ENCODE measurements at places on chromosomes 11 and 22.
A peak's percentile ranks its signal among the peaks of the same experiment; 100 is the strongest.

- DNase-seq = no peak
These were observed 36.6 kb upstream of the NCR3LG1 start for GRCh38 chr11:17314904-17315426.

DNA sequence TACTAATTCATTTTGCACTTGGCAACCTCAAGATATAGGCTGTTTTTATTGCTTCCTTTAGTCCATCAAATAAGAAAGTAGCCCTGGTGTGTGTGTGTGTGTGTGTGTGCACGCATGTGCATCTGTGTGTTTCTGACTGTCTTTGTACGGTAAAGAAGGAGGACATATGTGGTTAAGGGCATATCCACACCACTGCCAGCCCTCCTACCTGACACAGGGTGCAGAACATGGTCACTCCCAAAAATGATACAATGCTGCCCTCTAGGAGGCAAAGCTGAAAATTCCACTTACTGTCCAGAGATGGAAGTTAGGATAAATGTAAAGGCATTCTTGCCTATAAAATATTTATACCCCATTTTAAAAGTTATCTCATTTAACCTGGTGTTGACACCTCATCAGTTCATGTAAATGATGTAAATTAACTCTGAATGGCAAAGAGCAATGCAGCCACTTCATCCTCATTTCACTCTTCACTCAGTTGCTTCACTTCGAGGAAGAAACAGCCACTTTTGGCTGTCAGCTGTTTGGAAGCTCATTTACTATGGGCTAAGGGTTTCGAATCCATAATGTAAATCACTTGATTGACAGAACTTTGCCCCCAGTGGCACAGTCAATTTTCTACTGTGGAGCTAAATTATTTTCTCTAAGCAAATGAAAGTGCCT, 83.1 kb upstream of the MTNR1B start:
- no peak for DNase-seq

DNA sequence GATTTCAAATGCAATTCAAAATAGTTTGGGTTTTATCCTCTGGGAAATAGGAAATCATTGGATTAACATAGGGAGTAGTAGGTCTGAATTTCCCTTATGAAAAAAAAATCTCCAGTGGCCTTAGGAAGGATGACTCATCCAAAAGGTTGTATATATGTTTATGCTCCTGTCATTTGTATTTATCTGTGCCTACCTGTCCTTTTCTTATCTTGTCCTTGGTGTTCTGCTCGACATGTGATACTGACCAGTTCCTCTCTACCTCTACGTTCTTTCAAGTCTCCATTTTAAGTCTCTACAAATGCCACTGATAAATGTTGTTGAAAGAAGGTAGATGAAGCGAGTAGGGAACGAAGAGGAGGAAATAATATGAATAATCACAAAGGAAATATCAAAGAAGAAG, 3.0 kb upstream of the SOX6 start:
- DNase-seq = no peak

DNA sequence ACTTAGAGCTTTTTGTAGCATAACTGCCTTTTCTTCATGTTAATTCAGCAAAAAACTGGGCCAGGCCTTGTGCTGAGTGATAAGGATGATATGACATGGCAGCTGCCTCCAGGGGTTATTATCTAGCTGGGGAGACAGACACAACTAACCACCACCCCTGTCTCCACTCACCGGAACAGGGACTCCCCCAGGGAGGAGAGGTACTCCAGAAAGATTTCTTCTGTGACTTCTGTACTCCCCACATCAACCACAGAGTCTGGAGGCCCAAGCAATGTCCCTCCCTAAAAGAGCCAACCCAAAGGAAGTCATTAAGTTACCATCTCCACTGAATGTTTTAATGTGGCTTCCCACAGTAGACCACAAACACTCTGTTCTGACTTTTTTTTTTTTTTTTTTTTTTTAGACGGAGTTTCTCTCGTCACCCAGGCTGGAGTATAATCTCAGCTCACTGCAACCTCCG, 14.3 kb upstream of the PMM1 start:
- DNase-seq = peak; percentile 52

DNA sequence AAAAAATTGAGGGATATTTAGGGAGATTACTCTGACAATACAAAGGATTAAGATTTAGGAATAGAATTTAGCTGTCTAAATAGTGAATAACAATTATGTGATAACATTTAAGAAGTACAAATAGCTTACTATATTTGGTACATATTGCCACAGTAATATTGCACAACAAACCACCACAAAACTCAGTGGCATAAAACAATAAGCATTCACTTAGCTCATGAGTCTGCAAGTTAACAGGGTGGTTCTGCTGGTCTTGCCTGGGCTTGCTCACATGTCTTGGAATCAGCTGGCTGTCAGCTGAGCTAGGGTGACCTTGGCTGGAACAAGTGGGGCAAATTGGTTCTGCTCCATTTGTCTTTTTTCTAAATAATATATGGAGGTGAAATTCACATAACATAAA, 115.1 kb downstream of the DCDC1 start:
- no peak for DNase-seq

GRCh38 chr11:108854346-108854745, 189.5 kb downstream of the DDX10 start:
- DNase-seq = no peak

- no peak for DNase-seq
These were observed 68.1 kb downstream of the GRIK4 start for GRCh38 chr11:120579611-120580031.

GRCh38 chr11:85628771-85629341, 463 bp downstream of the TMEM126B start:
- peak; percentile 1 for DNase-seq

DNA sequence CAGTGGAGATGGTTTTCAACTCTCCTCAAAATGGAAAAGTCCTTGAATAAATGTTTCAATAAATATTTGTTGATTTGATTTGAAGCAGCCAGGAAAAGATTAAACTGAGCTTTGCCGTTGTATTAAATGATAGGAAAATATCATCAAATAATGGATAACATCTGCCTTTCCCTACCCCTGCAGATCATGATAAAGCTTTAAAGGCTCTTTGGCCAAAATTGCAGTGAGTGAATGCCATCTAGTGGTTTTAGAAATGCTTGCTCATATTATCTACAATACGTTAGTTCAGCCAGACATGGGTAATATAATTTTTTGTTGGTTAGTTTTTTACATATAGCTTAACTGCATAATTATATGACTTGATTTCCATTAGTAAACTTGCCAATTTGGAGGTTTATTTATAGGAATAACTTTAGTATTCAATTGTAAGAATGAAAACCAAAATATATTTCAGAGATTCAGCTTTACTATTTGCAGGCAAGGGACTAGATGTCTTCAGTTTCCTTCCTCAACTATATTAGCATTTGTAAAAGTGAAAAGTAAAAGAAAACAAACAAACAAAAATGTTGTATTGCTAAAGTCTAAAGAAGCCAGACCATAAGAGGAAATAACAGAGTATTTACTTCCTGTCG, 159.2 kb downstream of the MSANTD4 start:
- no peak for DNase-seq

DNA sequence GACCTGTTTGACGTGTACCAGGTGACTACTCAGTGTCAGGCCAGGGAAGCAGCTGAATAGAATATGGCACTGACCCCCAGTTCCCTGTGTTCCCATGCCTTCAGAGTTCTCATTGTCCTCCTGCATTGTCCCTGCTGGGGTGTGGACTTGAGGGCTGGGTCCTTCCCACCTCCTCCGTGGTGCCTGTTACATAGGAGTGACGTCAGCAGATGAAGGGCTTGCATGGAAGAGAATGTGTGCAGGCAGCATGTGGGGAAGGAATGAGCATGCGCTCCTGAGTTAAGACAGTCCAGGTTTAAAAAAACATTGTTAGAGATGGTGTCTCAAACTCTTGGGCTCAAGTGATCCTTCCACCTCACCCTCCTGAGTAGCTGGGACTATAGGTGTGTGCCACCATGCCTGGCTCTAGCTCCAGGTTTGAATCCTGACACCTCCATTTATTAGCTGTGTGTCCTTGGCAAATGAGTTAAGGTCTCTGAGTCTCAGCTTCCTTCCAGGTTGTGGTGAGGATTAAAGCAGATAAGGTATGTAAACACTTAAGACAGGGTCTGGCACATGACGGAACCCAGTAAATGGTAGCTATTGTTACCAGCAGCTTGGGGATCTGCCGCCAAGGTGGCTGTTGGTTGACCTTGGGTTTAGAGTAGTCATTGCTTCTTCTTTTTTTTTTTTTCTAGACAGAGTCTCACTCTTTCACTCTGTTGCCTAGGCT, 7.5 kb upstream of the SOX10 start:
- no peak for DNase-seq

DNA sequence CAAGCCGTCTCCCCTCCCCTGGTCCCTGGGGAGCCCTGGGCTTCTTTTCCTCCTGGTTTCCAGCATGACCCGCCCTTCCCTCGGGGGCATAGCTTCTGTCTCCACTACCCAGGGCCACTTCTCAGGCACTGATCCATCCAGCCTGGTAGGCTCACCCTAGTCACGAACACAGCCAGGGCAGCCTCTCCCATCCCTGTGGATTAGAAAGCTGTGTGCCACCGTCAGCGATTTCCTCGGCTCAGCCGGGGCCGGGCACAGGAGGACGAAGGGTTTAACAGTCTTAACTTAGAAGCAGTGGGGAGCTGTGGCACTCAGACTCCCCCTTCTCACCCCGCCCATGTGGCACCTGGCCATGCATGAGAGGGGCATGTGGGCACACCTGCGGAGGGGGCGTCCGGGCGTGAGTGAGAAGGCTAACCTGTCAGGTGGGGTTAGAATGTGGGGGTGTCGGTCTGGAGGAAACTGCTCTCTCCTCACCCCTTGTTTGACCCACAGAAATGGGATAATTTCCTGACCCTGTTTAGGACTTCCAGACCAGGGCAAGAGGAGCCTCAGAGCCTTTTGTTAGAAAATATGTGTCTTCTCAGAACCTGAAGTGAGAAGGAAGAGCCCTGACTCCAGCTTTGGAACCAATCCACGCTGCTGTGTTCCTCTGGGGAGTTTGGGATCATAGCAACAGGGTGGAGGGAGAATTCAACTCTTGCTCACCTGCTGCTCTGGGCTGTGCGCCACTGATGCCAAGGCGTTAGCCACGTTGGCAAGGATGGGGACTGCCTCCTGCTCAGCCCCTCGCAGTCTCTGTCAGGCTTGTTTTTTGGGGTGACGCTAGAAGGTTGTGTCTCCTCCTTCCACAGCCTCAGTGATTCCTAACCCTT, 14.6 kb downstream of the GLB1L2 start:
- no peak for DNase-seq

GRCh38 chr22:38033522-38034277, 23.5 kb upstream of the PICK1 start:
- no peak for DNase-seq

GRCh38 chr11:128716661-128717210, 22.9 kb downstream of the FLI1 start:
- DNase-seq = peak; percentile 64

DNA sequence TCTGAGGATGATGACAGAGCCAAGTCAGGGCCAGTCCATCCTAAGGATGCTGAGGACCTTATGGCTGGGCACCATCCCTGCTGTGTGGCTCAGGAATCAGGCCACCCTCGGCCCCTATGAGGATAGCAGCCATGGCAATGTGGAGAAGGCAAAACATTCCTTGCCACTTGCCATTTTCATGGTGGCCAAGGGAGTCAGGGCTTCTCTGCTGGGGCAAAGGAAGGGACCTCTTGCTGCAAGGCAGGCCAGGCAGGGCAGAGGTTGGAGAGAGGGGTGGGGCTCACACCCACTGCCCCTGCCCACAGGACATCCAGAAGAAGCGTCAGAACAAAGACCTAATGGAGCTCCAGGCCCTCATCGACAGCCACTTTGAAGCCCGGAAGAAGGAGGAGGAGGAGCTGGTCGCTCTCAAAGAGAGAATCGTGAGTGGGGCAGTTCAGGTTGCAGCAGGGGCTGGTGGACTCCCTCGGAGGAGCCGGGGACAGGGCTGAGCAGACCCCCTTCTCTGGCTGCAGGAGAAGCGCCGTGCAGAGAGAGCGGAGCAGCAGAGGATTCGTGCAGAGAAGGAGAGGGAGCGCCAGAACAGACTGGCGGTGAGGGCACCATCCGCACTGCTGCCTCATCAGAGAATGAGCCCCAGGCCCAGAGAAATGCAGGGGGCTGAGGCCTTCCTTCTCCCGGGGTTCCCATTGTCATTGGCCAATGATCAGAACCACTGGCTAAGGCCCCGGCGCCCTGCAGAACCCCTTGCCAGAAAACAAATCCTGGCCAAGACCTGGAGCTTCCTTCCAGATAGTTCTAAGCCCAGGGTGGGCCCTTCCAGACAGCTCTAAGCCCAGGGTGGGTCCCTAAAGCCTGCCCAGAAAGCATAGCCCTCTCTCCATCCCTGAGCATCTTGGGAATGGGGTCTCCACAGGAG, 13.5 kb upstream of the MRPL23 start:
- no peak for DNase-seq

- no peak for DNase-seq
These were observed 2.1 kb downstream of the TMPRSS4 start for GRCh38 chr11:118078911-118079411.

DNA sequence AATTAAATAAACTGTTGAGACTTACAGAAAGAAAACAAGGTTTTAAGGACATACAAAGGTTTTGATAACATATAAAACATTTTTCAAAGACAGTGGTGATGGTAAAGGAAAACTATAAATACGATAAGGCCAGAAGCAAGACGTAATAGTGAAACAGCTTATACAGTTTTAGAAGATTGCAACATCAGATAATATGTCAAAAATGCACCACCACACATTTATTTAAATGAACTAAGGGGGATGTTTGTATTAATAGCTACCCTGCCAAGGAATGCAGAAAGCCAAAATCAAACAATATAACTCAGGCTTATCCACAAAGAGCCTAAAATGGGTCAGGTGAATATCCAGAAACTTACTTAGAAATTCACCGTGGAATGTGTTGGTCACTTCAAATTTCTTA, 981.6 kb upstream of the FAT3 start:
- no peak for DNase-seq

DNA sequence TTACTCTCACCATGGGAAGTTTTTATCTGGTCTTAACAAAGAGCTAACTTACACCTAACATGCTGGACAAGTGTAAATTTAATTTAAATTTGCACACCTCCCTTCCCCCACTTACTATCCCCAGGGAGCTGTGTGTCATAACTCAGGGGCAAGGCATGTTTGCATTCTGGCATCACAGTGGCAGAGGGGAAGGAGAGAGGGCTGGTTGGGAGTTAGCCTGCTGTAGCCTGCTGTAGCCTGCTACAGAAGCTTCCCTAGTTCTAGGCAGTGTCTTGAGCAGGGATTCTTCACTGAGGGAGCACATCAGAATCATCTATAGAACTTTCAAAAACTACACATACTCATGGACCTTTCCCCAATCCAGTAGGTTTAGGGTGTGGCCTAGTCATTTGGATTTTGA, 49.3 kb upstream of the PAX6 start:
- no peak for DNase-seq

- no peak for DNase-seq
These were observed 50.3 kb upstream of the GAB2 start for GRCh38 chr11:78467931-78468330.

- no peak for DNase-seq
These were observed 36.3 kb downstream of the PPP2R1B start for GRCh38 chr11:111729831-111730311.

GRCh38 chr22:46178755-46179505, 28.6 kb downstream of the PPARA start:
- DNase-seq = no peak
